ENCODE measurements at places on chromosomes 2 and 18. TPM values are rescaled to one million over a fixed set of nuclear protein-coding genes. Genes with fewer than 3 reads are reported as not detected.
A peak's percentile ranks its signal among the peaks of the same experiment; 100 is the strongest.

- DNase-seq: no peak
Observed at GRCh38 chr2:15694589-15694986, 102.9 kb downstream of the DDX1 start.

DNA sequence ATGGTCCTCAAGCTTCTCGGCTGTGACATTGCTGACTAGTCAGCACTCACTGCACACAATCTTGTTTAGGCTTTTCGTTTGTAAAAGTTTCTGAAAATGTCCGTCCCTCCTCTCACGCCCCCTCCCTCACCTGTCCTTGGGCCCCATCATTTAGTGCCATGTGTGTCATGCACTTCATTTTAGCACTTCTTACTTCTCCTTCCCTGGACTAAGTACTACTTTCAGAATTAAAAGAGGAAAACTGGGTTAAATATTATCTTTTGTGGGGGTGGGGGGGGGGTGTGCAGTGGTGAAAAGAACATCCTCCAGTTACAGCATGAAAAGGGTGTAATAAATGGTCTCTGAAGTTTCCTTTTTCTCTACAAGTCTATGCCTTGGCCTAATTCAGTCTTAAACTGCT, 182.0 kb upstream of the SP5 start:
- DNase-seq: no peak

GRCh38 chr2:151523850-151524249, 114.1 kb downstream of the RIF1 start:
- peak; percentile 40 for DNase-seq

DNA sequence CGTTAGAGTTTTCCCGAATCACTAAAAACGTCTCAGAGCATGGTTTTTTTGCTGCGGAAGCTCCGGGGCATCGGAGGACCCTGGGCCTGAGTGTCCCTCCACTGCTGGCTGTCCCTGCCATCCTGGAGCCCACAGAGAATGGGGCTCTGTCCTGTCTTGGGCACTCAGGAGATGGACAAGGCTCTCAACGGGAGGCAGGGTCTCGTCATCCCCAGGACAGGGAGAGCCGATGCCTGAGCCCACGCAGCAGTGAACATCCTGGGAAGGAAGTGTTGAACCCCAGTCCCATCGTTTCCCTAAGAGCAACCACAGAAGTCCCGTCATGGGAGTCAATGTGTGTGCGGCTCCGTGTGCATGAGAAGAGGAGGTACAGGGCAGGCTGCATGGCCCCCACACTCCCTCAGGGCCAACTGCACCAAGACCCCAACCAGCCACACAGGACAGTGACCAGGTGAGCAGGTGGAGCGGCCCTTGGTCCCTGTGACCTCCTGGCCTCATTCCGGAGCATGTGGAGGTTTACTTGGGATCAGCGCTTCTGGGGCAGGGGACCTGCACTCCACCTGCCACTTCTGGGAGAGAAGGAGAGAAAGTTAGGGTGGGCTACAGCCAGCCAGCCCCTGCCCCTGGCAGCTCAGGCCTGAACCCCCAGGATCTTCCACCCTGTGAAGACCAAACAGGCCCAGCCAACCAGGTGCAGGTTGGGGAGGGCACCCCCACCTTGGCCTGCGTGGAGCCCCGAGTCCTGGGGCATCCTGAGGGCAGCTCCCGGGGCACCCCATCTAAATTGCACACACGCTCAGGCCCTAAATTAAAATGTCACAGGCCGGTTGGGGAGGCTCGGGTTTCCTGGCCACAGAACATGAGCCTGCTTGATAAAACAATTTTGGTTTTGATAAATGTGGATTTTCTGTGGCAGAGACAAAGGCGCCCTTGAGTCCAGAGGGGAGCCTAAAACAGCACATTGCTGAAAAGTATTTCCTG, 3.1 kb upstream of the SNED1 start:
- DNase-seq: no peak

DNA sequence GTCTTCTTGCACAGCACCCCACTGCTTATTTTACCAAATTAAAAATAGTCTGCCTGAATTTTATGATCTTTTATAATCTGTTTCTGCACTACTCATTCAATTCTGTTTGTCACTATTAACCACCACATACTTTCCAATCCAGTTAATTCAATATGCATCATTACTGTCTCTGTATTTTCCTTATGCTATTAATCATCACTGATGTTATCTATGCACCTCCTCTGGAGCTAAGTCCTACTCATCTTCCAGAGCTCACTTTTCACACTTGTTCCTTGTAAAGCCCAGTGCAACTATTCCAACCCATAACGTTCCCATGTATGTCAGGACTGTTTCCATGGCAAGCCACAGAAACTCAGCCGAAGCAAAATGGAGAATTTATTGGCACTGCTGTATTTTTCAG, 713.6 kb downstream of the PLCL1 start:
- peak; percentile 67 for DNase-seq

GRCh38 chr18:53472546-53472945, 751.9 kb downstream of the MBD2 start:
- no peak for DNase-seq

DNA sequence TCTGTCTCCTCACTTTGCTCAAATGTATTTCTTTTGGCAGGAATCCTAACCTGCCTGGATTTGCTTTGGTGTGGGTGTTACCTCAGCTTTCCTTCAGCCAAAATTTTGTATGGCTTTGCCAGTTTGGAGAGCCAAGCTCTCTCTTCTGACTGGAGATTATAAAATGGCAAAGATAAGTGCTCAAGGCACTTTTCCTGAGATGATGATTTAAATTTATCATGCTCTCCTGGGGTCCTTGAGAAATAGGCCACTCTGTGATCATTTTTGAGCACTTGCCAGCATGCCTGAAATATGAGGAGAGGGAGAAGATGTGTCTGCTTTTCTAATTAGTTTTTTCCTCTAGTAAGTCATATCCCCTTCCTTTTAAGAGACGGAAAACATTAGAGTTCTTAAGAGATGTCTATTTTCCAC, 683.0 kb downstream of the SLC4A3 start:
- DNase-seq: no peak

- DNase-seq: no peak
Observed at GRCh38 chr18:51030537-51031258, 685 bp downstream of the SMAD4 start.

DNA sequence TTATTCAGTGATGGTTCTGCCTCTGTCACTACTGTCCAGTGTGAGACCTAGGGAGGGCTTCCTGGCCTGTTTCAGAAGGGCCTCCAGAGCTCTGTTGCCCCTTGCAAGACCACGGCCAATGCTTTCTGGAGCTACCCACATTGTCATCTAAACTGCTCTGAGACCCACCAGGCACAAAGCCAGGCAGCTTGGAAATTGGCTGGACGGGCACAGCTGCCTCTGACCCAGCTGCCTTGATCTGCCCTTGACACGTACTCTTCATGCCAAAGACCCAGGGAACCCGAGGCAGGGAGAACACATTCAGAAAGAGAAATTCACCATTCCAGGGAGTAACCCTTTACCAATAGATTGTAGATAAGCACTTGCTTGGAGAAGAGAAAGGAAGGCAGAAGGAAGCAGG, 183.7 kb upstream of the SIX2 start:
- DNase-seq: no peak

DNA sequence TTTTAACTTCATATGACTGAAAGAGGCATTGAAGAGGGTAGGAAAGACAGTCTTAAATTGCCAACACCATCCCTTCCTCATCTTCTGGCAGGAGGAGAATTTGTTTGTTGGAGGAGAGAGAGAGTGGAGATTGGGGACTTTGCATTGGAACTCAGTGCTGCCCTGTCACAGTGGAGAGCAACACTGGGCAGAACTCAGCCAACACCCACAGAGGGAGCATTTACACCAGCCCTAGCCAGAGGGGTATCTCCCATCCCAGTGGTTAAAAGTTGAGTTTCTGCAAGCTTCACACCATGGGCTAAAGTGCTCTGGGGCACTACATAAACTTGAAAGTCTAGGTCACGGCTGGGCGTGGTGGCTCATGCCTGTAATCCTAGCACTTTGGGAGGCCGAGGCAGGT, 174.1 kb downstream of the ANKRD30B start:
- no peak for DNase-seq

GRCh38 chr2:200314976-200315567, 8.6 kb downstream of the SPATS2L start:
- no peak for DNase-seq

GRCh38 chr2:128450211-128451024, 131.8 kb upstream of the HS6ST1 start:
- DNase-seq: no peak

- no peak for DNase-seq
Observed at GRCh38 chr2:11796190-11797171, 50.0 kb downstream of the LPIN1 start.

- no peak for DNase-seq
Observed at GRCh38 chr18:56580026-56580425, 58.4 kb downstream of the TXNL1 start.

DNA sequence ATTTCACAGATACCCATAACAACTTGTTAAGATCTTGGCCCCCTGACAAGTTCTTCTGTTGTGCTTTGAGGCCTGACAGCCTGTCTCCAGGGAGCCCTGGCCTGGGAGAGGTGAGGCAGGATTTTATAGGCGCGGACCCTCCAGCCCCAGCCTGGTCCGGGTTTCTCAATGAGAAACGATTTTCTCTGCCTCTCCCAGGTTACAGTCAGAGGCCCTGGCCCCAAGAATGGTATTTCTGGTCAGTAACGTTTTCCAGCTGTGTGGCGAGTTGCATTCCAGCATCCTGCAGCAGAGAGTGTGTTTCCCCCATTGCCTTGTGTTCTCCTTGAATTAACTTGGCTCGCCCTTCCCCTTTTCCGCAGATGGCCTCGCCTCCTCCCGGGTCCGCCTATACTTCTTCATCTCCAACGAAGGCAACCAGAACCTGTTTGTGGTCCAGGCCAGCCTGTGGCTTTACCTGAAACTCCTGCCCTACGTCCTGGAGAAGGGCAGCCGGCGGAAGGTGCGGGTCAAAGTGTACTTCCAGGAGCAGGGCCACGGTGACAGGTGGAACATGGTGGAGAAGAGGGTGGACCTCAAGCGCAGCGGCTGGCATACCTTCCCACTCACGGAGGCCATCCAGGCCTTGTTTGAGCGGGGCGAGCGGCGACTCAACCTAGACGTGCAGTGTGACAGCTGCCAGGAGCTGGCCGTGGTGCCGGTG, 3.0 kb downstream of the INHBB start:
- no peak for DNase-seq

DNA sequence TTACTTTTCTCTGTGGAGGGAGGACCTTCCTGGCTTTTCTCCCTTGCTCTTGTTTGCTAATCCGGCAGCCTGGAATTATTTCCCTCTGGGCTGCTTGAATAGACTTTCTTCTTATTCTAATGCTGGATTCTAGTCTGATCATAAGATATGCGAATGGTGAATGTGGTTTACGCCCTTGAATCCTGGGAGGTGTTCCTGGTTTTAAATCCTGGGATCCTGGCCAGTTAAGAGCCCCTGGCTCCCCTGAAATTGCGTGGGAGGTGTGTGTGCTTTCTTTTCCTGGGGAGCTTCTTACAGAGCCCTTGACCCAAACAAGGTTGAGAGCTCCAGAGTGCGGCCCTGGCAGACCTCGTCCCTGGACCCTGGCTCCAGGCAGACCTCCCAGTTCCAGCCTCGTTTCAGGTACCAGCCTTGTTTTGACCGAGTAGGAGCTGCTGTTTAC, 2.8 kb downstream of the SH3BP4 start:
- DNase-seq: no peak

SLC30A3 gene
- total RNA-seq: not detected

VSNL1 gene
- 5.3 TPM for total RNA-seq

UPP2 gene
- total RNA-seq: not detected

CAVIN2 gene
- 8.4 TPM for total RNA-seq

RAB17 gene
- 0.75 TPM for total RNA-seq

PDCD1 gene
- not detected for total RNA-seq
